ENCODE measurements at places on chromosomes 11 and 22.

DNA sequence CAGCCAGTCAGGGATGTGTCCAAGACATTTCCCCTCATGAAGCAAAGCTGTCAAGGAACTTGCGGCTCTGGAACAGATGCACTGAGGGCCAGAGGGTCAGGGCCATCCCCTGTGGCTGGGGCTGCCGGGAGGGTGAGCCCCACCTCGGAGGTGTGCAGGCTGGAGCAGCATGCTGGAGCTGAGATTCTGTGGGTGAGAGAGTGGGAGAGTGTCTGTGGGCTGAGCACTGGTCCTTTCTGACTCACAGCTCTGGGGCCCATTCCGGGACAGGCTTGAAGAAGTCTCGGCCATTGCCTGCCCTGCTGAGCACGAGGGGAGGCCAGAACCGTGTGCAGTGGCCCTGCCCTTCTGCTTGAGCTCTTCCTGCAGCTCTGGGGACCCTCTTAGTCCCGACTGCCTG, 2.1 kb downstream of the OMP start:
- DNase-seq, result no peak

DNA sequence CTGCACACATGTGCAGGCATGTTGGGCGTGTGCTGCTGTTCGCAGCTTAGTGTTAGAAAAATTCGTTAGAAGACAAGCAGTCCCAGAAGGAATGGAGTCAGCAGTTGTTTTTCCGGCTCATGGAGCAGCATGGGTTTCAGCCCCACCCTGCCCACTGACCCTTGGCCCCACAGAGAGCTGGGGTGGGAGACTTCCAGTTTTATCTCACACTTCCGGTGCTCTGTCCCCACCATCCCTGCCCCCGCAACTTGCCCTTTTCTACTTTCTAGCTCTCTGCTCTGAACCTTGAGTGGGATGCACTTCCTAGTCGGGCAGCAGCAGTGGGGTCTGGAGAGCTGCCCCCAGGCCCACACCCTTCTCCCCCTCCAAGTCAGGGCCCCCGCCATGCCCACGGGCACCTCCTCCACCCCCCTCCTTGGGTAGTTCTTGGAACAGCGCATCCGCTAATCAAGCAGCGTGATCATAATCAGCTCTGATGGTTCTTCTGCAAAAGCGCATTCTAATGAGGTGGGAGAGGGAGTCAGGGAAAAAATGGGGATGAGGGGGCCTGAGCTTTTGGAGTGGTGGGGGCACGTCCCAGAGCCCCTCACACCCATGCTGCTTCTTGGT, 184.4 kb downstream of the CEP164 start:
- no peak for DNase-seq

DNA sequence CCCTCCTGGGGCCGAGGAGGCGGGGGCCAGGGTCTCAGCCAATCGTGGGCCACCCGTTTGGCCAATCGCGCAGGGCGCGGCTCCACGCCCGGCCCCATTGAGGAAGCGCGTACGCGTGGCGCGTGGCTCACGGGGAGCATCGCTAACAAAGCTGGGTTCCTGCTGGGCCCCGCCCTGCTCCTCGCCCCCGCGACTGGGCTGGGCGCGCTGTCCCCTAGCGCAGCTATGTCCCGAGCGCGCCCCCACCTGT, 614 bp upstream of the ASCL2 start:
- DNase-seq, result no peak

DNA sequence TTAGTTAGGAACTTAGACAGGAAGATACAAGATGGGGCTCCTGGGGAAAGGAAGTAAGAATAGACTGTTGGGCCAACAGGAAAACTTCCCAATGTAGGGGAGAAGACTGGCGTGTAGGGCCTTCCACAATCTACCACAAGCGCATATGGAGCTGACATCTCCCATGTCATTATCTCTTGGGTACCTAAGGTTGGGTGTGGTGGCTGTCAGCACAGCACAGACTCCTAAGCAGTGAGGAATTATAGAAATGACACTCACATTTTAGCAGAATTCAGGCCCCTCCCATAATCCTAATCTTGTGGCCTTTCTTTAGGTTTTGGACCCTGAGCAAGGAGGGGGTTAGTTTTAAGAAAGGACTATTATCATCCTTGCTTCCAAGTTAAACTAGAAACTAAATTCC, 11.6 kb downstream of the TRIM21 start:
- DNase-seq, result no peak

- DNase-seq, result no peak
These were observed 131.0 kb downstream of the ELP4 start for GRCh38 chr11:31640611-31641010.

DNA sequence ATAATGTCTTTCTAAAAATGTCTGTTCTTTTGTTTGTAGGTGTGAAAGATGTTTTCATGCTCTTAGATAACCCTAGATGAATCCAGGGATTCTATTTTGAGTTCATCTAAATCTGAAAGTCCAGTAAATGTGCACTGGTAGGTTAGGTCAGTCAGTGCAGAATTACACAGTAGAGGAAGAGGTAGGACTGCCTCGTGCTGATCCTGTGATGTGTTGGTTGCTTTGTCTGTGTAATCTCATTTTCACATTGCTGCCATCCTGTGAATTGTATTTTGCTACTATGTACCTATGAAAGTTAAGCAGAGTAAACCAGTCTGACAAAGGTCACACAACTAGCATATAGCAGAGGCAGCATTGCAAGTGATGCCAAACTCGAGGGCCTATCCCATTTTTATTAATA, 36.5 kb downstream of the ATXN10 start:
- no peak for DNase-seq

DNA sequence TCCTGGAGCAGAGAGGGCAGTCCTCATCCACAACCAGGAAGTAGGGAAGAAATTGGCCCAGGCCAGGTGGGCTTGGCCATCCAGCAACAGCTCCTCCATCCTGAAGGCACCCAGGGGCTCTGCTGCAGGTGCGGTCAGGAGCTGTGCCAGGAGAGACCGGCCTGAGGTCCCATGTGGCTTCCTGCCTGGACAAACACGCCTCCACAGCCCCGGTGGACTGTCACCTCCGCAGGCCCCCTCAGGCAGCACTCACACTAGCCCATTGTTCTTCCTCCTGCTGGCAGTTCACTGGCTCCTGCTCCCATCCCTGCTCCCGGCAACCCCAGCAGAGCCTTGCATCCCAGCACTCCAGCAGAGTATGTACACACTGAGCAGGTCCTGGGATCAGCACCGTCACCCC, 16.0 kb upstream of the POU2AF1 start:
- no peak for DNase-seq

GRCh38 chr11:117834838-117835443, 10.4 kb upstream of the FXYD2 start:
- DNase-seq, result no peak

DNA sequence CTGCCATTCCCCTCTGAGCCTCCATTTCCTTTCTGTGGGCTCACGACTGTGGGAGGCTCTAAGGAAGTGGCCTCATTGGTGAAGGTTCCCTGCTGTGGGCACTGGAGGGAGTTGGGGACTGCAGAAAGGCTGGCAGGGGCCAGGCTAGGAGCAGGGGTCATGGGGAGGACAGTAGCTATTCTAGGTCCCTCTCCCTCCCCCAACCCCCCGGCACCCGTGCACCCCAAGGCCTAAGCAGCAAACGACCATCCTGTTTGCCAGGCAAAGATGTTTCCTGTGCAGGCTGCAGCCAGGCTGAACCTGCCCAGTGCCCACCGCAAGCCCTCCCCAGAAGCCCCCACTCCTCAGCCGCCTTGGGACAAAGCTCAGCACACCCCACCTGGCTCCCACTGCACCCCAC, 189.4 kb downstream of the MN1 start:
- no peak for DNase-seq

DNA sequence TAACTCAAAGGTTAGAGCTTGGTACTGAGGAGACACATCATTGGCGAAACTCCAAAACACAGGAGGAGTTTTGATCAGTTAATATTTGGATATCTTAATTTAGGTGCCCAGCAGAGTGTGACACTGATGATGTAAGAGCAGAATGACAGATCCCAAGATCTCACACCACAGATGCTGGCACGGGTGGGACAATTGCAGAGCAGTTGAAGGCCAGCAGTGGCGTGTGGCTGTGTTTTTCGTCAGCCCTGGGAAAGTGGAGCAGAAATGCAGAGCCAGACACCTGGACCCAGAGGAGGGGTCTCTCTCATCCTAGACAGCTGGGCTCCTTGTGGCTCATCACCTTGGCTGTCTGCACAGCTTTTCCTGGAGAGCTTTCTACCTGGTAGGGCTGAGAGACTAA, 59.7 kb upstream of the CTTN start:
- no peak for DNase-seq

DNA sequence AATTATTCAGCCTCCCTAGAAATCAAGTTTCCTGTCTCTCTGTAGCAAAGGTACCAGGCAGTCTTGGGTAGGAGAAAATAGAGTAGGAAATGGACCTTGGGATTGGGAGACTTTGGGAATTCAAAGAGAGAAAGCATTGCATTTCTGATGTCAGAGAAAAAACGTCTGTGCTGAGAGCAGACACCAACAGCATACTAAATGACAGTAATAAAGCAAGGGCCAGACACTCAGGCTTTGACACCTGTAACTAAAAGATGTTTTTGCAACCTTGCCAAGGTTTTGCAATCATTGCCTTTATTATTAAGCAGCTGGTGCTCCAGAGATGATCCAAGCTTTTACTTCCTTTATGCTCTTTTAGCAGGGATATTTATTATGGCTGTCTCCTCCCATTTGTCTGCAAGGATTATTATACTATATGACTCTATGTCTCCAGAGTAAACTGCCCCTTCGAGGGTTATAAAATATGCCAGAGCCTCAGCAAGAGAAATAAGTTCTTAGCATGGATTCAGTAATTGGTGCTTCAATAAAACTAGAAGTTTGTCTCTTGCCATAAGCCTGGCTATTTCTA, 85.2 kb upstream of the GRAMD1B start:
- no peak for DNase-seq

- no peak for DNase-seq
These were observed 11.2 kb downstream of the SYT7 start for GRCh38 chr11:61569701-61570100.

All from mammary epithelial cell (primary cell).